KBM-7 (cell line): ENCODE measurements at places on chromosomes 7 and 10.

- no peak for DNase-seq
Observed at GRCh38 chr10:97770255-97770654, 1.5 kb downstream of the SFRP5 start.

GRCh38 chr10:48603421-48604038 lies 1.3 kb downstream of the ARHGAP22 start:
- no peak for DNase-seq

DNA sequence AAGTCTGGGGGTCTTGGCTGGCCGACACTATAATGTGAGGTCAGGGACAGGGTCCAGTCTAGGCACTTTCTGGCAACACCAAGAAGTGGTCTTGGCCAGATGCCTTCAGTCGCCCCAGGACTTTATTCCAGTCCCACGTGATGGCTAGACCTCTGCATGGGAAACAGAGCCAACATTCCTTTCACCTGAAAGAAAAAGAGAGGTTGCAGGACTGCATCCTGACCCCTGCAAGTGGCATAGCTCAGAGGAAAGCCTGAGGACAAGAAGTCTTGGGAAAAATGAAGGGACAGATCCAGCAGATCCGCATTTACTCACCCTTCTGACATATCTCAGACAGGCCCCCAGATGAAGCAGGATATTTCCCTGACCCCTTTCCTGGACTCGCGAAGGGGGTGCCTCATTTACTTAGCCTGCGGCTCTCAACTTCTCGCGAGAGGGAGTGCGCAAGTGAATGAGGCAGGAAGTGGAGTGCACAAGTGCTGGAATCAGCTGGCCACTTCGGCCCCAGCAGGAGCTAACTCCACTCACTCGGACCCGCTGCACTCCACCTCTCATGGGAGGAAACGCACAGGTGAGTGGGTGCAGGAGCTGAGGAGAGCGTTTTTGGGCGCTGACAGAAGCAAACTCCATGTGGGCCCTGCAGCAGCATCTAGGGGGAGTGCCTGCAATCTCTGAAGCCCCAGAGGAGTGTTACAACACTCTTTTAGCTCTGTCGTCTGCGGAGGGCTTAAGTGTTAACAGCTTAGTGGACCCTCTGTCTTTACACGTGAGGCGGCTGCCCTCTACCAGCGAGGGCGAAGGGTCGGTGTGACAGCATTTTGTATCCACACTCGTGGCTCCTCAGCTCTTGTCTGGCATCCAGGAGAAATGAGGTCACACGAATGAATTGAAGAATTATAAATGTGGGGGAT lies 916.2 kb upstream of the GHITM start:
- DNase-seq = no peak

DNA sequence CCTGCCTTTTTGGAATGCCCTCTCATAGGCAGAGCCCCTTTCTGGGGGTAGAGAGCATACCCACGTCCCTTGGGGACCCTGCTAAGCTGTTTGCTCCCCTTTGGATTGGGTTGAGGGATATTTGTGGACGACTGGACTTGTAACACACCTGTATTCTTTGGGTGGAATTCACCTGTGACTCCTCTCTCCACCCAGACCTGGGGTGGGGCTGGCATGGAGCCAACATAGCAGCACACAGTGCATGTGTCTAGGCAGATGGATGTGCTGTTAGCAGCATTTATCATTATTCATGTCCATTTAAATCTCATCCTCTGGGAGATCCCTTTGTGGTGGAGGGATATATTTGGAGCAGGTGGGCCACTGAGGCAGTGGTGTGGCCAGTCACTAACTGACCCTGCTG lies 51.0 kb downstream of the CDH23 start:
- DNase-seq = no peak

- DNase-seq = peak; percentile 71
Observed at GRCh38 chr10:26755443-26755903, 58.0 kb downstream of the PDSS1 start.

DNA sequence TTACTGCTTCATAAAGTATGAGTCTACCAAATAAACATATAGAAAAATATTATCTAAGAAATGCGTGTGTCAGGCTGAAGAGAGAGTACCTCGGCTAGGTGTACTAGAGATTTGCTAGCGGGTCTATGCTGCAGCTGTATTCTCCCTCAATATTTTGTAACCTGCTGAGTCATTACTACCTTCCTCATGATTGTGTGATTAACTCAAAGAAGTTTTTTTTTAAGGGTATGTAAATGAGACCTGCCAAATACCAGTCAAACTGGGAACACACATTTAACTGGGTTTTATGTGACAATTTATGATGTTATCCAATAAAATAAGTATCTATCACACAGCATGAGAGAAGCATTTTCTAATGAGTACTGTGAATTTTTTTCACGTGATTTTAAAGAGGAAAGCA lies 180.4 kb downstream of the RNF133 start:
- DNase-seq = no peak

GRCh38 chr10:73819081-73819480 lies 7.7 kb upstream of the NDST2 start:
- peak; percentile 42 for DNase-seq

- no peak for DNase-seq
Observed at GRCh38 chr10:60718886-60719285, 59.4 kb upstream of the CDK1 start.

DNA sequence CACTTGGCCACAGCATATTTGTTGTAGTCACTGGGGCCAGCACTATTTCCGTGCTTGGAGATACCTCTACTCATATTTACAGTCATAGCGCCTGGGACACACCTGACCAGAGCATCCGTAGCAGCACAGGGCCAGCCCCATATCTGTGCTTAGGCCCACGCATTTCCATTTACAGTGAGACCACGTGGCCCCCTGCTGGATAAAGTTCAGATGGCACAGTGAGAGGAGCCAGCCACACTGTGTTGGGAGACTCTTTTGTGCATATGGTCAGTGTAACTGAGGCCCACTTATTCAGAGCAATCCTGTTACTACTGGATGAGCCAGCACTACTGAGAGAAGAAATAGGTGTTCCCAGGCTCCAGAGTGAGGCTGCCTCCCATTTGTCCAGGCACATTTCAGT lies 455.3 kb downstream of the REEP3 start:
- DNase-seq = peak; percentile 55

GRCh38 chr7:145718129-145718528 lies 398.5 kb upstream of the CNTNAP2 start:
- no peak for DNase-seq

- DNase-seq = no peak
Observed at GRCh38 chr10:69043931-69044531, 43.9 kb upstream of the SRGN start.

DNA sequence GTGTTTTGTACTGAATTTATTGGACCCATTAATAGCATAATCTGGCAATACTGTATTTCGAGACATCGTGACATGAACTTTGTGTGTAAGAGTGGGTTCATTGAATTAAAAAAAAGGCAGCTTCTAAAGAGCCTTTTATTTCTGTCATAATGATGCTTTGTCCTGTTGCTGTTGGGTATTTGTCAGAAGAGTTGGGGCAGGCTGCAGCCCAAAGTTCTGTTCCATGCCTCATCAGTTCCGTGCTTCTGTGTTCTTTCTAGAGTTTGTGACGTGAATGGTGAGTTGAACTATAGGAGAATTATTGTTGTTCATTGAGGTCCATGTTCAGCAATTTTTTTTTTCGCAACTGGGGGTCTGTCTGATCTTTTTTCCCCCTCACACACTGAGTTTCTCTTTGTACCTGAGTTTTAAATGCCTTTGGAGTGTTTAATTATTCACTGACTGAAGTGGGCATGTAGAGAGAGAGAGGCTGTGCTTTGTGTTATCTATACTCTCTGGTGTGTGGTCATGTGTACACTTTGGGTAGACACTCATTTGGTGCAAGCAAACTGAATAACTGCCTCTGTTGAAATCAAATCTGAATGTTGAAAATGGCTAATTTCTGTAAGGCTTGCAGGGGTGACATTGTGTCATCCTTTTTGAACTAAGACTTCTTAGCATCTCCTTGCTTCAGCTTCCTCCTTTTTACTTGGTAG lies 69.8 kb downstream of the ADD3 start:
- DNase-seq = peak; percentile 27

- no peak for DNase-seq
Observed at GRCh38 chr10:110160081-110160480, 47.3 kb upstream of the MXI1 start.

GRCh38 chr7:17016402-17017010 lies 134.7 kb upstream of the AGR3 start:
- DNase-seq = no peak

DNA sequence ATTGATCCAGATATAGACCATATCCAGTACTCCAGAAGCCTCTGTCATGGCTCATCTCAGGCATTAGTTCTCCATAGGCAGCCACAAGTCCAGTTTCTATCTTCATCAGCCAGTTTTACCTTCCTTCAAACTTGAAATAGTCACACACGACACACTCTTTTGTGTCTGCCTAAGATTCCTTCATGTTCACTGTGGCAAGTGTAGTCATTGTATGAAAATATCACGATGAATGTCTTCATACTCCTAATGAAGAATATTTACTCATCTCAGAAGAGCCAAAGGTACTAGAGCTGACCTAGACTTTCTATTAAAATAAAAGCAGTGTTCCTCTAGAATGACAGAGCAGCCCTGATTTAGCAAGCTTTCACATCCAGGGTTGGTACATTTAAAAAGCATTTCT lies 230.7 kb downstream of the SNX13 start:
- DNase-seq = no peak

DNA sequence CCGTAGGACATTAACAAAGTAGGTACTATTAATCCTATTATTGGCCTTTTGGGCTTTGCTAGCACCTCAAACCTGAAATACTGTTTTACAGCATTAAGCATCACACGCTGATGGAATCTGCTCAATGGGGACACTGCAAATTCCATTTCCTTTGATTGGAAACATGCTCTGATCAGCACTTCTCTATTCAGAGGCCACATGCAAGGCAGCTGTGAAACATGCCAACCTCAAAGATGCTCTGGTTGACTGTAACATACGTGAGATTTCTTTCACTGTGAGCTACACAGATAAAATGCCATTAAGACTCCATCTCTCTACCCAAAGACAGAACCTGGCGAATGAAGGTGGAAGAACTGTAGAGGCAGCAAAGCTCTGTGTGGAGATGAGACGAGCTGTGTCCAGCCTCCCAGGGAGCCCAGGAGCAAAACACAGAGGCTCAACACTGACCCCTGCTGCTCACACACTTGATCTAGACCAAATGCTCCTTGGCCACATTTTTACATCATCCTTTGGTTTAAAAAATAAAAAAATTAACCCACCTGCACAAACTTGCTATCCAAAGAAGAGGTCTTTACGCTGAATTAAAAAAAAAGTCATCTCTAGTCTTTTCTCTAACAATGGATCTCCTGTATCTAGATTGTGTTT lies 8.0 kb downstream of the RSU1 start:
- DNase-seq = peak; percentile 75

DNA sequence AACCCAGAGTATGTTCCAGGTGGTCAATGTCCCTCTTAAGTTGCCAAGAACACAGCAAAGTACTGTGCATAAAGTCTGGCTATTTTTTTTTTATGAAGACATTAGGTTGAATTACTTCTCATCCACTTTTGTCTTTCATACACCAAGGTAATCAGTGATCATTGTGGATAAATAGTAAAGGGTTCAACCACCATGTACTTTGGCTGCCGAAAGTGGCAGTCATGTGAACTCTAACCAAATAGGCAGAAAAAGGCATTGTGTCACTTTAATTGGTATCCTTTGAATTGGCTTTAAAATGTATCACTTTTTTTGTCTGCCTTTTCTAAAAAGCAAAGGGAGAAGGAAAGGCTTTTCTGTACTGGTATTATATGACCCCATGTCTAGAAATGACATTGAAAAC lies 7.3 kb downstream of the ITIH2 start:
- no peak for DNase-seq

GRCh38 chr10:76119036-76119435 lies 687.6 kb downstream of the LRMDA start:
- no peak for DNase-seq

DNA sequence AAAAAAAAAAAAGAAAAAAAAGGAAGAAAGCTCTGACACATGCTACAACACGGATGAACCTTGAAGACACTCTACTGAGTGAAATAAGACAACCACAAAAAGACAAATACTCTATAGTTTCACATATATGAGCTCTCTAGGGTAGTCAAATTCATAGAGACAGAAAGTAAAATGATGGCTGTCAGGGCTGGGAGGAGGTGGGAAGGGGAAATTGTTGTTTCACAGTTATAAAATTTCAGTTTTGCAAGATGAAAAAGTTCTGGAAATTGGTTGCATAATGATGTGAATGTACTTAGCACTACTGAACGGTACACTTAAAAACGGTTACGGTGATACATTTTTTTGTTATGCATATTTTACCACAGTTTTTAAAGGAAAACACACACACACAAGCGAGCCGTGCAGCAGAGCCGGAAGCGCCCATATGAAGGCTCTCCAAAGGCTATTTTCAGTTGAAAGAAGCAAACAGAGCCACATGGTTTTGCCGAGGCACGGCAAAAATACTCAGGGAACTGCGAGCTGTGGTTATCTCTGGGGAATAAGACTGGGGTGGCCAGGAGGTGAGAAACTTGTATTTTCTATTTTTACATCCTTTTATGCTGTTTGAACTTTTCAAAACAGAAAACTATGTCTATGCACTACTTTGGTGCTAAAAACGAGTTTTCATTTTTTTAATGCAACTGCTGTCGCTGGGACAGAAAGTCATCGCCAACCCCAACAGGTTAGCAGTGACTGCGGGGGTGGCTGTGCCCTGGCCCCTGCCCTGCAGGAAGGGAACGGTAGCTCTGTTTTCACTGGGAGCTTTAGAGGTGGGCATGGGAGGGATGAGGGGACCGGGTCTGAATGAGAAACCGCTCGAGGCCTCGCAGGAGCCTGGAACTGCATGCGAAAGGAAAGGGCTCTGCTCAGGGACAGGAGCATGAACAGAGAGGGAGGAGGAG lies 132.9 kb downstream of the OAT start:
- no peak for DNase-seq

- peak; percentile 57 for DNase-seq
Observed at GRCh38 chr10:86757113-86757972, 924 bp downstream of the BMPR1A start.

DNA sequence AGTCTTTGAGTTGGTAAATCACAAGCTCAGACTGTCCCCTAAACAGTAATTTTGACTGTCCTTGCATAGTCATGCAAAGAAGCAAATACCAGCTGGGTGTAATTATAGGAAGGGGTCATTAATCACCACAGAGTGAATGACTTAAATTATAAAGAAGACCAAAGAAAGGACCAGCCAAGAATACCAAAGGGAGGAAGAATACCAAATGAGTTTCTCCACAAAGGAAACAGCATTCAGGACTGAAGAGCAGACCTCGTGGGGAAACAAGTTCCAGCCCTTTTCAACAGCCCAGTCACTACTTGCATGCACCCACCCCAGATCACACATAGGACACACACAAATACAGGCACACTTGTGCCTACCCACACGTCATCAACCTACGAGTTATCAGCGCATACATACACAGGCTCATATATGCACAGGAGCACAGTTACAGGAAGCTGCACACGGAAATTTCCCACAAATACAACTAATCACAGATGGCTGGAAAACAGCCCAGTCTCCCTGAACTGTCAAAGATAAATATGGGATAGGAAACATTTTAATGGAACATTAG lies 77.6 kb downstream of the DENND2A start:
- no peak for DNase-seq
